Skin of body (tissue), 3 donors: ENCODE measurements at places on chromosomes 16 and 17.

DNA sequence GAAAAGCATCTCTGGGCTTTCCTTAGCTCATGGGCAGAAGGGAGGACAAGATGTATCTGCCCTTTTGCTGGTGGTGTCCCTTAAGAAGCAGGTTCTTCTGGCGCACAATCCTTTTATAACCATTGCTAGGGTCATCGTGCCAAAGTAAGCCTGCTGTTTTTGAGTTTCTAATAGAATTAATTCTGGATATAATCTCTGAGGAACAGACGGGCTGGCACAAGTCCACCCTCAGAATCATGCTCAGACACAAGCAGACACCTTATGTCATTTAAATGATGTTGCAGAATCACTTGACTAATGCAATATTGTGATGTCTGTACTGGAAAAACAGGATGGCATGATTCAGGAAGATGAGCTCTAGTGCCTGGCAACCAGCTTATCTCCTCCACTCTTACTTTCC, 18.8 kb upstream of the MMD start:
- no peak for DNase-seq

DNA sequence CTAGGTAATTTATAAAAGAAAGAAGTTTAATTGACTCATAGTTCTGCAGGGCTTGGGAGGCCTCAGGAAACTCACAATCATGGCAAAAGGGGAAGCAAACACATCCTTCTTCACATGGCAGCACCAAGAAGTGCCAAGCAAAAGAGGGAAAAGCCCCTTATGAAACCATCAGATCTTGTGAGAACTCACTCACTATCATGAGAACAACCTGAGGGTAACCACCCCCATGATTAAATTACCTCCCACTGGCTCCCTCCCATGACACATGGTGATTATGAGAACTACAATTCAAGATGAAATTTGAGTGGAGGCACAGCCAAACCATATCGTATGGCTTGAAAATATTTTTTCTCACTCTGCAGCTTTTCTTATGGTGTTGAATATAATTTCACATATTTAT, 151.7 kb downstream of the ANKFN1 start:
- DNase-seq = no peak

DNA sequence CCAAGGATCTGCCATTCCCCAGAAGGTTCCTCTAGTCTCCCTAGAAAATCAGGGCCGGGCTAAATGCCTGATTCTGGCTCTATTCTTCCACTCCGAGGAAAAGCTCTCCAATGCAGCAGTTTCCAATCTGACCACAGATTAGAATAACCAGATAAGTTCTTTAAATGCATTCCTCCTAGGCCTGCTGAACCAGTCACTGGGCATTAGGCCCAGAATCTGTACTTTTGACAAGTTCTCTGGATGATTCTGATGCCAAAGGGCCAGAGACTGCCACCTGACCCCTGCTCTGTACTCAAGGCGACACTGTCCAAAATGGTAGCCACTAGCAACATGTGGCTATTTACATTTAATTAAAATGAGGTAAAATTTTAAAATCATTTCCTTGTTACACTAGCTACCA, 22.3 kb downstream of the MAP3K14 start:
- no peak for DNase-seq

GRCh38 chr16:84121007-84121406, 4.3 kb upstream of the MBTPS1 start:
- DNase-seq = no peak
